ENCODE measurements at places on chromosomes 11 and 22.

DNA sequence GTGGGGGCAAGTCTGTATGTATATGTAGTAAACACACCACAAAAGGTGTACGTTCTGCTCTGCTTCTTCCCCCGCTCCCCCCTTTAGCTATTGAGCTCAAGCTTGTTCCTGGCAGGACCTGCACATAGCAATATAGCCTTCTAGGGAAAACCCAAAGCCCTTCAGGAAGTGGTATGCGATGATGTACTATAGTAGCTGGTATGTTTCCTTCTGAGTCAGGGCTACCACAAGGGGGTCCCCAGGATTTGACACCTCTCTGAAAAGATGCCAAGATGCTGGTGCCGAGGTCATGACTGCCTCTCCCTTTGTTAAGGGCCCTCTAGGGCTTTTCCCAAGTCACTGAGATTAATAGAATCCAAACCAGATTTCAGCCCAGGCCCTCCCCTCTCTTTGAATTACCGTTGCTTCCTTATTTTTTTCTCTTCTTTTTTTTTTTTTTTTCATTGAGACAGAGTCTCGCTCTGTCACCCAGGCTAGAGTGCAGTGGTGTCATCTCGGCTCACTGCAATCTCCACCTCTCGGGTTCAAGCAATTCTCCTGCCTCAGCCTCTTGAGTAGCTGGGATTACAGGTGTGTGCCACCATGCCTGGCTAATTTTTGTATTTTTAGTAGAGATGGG, 268.4 kb downstream of the ETS1 start:
- no peak for DNase-seq

DNA sequence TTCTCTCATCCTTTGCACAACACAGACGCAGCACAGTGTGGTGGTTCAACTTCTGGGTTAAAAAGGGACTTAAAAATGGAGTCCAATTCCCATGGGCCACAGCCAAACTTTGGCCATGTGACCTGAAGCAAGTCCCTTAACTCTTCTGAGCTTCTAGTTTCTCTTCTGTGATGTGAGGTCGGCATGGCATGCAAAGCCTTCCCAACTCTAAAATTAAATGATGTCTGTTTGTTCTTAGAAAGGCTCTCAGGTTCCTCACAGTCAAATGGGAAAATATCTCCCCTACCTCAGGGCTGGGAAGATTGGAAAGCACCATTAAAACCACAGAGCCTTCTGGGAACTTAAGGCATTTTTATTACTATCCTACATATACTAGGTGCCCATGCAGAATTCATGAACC, 38.8 kb downstream of the LGR4 start:
- no peak for DNase-seq

DNA sequence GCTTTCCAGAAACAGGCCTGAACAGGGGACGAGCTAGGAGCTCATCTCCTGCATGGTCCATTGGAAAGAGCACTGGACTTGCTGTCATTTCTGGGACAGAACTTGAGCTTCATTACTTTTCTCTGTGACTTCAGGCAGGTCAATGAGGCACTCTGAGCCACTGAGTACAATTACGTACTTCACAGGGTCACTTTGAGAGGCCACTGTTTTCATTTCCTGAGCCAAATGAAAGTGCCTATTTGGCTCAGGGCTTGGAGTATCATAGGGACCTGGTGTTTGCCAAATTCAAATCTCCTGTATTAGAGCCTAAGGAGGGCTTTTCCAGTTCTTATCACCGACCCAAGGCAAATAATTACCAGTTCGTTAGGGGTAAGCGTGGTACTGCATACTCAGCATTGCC, 319.3 kb downstream of the CADM1 start:
- DNase-seq: no peak

GRCh38 chr11:44188643-44189042, 93.2 kb downstream of the EXT2 start:
- DNase-seq: no peak

DNA sequence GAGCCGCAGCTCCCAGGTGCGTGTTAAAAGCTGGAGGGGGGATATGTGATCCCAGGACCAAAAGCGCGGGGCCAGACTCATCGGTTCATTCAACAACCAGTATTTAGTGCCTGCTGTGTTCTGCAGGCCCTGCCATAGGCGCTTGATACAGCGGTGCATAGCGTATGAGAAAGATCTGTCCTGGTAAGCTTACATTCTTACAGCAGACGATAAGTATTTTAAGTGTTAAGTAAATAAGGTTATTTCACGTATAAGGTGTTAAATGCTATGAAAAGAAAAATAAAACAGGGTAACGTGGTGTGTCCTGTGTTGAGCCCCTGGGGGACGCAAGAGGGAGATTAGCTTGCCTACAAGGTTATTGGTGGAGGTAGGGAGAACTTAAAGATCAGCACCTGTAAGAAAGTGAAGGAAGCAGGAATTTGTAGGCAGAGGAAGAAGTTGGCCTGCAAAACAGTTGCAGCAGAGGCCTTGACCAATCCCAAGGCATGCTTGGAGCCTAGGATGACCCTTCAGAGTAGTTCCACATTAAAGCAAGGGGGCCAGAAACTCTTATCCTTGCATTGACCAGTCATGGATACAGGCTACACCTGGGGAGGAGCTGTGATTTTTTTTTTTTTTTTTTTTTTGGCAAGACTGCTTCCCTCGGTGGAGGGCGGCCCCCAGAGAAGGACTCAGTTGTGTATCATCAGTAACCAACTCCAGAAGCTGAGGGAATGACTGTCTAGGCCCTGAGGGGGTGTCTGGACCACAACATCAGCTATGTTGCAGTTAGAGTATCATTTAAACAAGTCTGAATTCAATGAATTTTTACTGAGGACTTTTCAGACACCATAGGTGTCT, 487 bp upstream of the LIPT2 start:
- peak; percentile 79 for DNase-seq

GRCh38 chr22:36182857-36183256, 18.8 kb downstream of the APOL4 start:
- no peak for DNase-seq

DNA sequence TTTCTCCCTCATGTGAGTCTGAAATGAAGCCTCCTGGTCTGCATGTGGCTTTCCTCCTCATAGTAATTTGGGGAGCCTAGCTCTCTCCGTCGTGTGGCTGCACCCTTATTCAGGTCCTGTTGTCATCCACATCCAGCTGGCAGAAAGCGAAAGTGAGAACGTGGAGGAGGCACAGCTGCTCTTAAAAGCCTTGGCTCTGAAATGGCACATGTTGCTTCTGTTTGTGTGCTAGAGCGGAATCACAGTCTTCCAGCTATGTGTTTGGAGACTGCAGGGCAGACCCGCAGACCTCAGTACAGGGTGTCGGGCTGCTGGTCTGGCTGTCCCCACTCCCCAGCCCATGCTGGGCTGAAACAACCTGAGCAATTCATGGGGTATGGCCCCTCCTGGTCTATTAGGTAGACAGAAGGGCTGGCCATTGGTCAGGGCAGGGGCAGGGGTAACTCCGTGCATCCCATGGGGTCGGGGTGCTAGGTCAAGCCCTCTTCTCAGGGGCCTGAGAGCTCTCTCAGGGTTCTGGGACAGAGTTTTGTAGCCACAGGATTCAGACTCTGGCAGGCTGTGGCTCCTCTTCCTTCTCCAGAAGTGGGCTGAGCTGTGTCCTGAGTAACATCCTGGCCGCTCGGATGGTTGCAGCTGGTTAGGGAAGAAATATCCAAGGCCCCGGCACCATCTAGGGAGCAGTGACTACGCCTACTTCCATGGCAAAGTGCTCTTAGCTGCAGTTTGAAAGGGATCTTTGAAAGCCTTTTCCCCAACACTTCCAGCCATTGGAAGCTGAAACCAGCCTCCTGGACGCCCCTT, 50.6 kb downstream of the C11orf96 start:
- DNase-seq: no peak

Data from RWPE2 (cell line).